ENCODE measurements at places on chromosomes 3 and 15. TPM values are rescaled to one million over a fixed set of nuclear protein-coding genes. Genes with fewer than 3 reads are reported as not detected.

GRCh38 chr3:124829819-124830554 lies 57.2 kb downstream of the ITGB5 start:
- DNase-seq, result no peak

DNA sequence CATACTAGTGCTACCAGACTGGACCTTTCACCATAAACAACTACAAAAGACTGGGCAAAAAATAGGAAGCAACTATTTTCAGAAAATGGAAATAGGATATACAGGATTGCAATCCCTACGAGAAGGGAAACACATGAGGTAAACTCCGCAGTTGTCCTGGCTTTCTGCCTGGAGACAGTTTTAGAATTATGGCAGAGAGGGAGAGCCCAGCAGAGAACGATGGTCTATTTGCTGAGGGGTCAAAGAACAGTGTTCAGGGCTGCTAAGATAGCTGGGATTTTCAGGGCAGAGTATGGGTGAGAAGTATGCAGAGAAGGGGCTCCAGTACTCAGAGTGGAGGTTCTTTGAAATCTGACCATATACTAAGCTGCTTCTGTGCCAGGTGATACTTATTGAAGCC lies 163.4 kb downstream of the CHDH start:
- DNase-seq, result no peak

The P2RY12 gene
- total RNA-seq, result not detected

- no peak for DNase-seq
These were observed 141.0 kb downstream of the GABRB3 start for GRCh38 chr15:26631894-26632293.

The CTXN2 gene
- not detected for total RNA-seq

All from Peyer's patch (tissue), 4 donors.